Suppressor macrophage (primary cell): ENCODE measurements at places on chromosomes 2 and 18.
A peak's percentile ranks its signal among the peaks of the same experiment; 100 is the strongest.

- DNase-seq: no peak
These were observed 108.9 kb upstream of the MAP4K3 start for GRCh38 chr2:39545957-39546356.

DNA sequence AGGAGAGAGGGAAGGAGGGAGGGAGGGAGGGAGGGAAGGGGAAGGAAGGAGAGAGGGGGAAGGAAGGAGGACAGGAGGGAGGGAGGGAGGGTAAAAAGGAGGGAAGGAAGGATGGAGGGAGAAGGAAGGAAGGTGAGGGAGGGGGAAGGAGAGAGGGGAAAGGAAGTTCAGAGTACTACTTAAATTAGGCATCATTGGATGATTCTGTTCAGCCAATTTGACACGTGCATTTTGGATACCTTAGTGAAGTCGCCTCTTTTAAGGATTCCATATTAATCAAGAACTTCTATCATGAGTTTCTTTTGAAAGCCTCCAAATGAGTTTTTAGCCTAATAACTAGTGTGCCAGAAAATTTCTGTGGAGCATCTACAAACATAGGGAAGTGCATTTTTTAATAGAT lies 62.9 kb downstream of the FEZ2 start:
- no peak for DNase-seq

- DNase-seq: peak; percentile 80
These were observed 157.6 kb downstream of the FAM210A start for GRCh38 chr18:13568443-13569392.

GRCh38 chr18:59249199-59249774 lies 24.0 kb downstream of the RAX start:
- peak; percentile 65 for DNase-seq

DNA sequence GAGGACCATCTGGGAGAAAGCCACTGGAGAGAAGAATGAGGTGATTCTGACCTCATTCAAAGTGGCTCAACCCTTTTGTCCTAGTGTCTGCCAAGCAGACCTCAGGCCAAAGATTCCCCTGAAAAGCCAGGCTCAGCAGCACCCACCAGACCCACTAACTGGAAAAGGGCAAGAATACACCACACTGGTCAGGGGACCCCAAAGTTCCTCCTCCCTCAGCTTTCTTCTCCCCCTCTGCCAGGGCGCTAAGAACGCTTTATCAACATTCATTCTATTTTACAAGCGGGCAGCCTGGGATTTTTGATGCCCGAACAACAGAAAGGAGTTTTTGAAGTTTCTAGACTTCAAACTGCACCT lies 7.3 kb downstream of the PAX3 start:
- no peak for DNase-seq

DNA sequence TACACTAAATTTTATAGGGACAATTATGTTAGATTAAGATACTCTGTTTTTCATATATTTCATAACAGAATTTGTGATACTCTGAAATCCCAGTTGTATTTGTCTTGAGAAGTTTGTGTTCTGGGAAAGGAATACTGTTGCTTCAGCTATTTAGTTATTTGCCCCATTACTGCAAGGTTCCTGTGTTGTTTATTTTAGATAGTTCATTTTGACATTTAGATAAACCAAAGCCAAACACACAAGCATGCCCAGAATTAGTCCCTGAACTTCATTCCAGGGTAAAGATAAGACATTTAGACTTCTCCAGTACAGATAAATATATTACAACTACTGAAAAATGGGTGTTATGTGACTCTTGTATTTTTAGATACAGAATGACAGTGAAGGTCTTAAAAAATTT lies 74.7 kb downstream of the BMPR2 start:
- DNase-seq: no peak

DNA sequence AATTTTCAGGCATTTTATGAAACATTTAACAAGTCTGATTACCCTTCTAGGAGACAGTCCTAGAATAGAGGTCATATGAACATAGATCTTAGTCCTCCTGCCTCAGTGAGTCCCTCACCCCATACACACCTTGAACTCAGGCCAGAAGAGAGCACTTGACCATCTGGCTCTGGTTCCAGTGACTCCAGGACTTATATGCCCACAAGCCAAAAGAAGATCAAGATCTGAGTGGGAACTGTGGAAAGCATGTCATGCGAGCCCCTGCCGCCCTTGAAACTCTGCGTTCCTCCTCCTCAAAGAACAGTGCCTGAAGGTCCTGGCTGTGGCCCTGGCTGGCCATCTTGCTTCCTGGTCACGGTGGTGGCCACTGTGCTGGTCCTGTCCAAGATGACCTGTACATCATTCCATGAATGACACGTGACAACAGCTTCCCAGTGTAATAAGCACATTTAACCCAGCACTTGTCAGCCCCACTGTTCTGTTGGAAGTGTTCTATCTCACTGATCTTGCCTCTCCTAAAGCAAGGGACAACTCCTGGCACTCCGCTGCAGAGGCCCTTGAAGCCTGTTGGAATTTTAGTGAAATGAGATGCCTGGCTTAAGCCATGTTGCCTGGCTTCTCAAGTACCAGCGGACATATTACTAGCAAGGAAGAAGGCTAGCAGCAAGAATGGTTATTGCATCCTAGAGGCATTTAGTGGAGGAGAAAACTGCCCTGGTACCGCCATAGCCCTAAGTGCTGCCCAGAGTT lies 17.6 kb downstream of the TTC32 start:
- DNase-seq: no peak

- DNase-seq: no peak
These were observed 176.0 kb upstream of the NDUFV2 start for GRCh38 chr18:8926464-8926863.

GRCh38 chr2:134707330-134707676 lies 11.5 kb downstream of the TMEM163 start:
- DNase-seq: no peak

DNA sequence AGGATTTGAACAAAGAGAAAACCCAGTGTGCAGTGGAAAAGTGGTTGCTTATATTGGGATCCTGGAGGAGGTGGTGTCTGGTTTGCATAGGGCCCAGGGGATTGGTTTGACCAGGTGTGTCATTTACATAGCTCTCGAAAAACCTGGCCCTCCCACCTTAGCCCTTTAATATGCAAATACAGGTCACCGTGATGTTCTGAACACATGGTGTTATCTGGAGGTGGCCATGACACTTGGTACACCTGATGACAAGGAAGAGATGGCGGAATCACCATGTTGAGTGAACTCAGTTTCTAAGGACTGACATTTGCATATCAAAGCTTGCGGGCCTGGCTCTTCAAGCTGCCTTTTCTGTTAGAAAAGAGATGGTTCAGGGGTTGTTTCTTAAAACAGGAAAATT lies 2.3 kb upstream of the NAPG start:
- no peak for DNase-seq

DNA sequence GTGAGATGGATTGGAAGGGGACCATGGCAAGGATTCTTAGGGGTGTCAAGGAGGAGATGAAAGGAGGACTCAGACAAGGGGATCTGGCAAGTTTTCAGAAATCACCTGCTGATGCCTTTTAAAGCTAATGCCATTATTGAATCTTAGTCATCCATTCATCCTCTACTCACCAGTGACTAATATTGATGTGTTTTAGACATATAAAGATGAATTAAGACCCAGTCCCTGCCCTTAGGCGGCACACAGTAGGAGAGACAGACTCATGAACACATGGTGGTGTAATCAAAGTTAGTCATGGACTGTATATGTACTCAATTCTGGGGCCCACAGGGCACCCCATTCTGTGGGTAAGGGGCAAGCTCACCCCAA lies 56.5 kb upstream of the ATL2 start:
- no peak for DNase-seq

- DNase-seq: no peak
These were observed 6.6 kb downstream of the NTSR2 start for GRCh38 chr2:11663427-11663826.

GRCh38 chr2:29921560-29921915 lies at the start of gene ALK:
Gene ALK, minus strand, starts transcription at chr2:29921586. Its CDS starts 927 bp downstream, at chr2:29920659.
- peak; percentile 80 for DNase-seq

DNA sequence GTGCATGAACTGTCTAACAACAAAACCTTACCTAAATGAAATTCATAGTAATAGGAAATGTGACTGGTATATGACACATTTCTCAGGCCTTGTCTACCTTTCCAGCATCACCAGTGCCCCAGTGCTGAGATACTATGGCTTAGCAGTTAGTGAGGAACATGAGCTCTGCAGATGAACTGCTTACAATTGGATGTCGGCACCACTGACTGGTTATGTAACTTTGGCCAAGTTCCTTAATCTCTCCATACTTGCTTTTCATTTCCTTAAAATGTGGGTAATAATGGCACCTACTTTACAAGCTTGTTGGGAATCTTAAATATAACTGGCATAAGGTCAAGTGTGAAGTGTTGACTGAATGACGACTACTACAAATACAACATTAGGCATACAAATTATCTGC lies 136.3 kb downstream of the OLA1 start:
- peak; percentile 83 for DNase-seq

DNA sequence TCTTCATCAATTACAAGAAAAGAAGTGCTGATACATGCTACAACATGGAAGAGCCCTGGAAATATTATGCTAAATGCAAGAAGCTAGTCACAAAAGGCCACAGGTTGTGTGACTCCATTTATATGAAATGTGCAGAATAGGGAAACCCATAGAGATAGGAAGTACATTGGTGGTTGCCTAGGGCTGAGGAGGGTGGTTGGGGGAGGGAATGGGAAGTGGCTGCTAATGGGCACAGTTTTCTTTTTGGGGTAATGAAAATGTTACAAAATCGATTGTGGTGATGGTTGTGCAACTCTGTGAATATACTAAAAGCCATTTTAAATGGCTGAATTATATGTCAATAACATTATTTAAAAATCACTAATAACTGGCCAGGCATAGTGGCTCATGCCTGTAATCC lies 24.3 kb upstream of the RESP18 start:
- DNase-seq: peak; percentile 83

DNA sequence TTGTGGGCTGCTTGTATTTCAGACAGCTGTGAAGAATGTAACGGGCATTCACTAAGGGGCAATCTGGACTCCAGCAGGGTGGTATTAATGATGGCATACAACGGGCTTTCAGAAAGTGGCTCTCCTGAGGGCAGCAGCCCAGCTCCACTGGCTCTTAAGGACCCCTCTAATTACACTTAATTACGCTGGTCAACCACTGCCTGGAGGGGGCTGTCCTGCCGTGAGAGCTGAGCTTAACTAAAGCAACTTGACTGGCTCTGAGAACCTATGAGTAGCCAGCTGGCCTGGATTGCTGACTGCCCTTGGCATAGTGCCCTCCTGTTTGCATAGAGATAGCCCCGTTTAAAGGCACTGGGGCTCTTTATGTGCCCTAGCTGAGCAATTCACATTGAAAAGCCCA lies 3.8 kb downstream of the LIPG start:
- no peak for DNase-seq

- DNase-seq: no peak
These were observed 1.3 kb downstream of the CDCA7 start for GRCh38 chr2:173355866-173356508.

DNA sequence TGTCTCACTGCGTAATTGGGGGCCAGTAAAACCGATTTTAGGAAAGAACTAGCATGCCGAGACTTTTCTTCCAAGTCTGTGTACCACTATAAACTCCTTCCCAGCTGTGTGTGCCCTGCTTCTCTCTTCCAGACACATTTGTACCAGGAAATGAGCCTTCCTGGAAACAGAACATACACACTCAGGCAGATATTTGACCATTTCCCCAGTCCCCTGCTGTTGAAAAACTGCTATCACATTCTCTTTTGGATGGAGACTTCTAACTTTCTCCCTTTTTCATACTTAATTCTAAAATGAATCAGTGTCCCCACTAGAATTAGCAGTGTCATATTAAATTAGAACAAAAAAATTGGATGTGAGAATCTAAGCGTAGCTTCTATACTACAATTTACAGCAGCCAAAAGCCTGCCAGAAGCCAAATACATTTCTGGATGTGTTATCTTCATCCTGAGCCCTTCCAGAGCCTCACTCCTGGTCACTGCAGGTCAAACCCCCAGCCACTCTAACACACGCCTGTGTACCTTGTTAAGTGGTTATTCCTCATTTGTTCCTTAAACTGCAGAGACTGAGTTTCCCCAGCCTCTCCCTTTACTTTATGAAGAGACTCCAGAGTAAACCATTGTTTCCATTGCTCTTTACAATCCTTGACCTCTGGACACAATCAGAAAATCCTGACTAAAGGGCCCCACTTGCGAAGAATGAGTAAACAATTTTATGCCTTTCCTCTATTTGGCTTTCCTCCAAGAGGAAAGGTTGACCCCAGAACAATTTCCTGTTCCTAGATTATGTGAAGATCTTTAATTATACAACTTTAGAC lies 20.4 kb downstream of the DSG4 start:
- DNase-seq: no peak

DNA sequence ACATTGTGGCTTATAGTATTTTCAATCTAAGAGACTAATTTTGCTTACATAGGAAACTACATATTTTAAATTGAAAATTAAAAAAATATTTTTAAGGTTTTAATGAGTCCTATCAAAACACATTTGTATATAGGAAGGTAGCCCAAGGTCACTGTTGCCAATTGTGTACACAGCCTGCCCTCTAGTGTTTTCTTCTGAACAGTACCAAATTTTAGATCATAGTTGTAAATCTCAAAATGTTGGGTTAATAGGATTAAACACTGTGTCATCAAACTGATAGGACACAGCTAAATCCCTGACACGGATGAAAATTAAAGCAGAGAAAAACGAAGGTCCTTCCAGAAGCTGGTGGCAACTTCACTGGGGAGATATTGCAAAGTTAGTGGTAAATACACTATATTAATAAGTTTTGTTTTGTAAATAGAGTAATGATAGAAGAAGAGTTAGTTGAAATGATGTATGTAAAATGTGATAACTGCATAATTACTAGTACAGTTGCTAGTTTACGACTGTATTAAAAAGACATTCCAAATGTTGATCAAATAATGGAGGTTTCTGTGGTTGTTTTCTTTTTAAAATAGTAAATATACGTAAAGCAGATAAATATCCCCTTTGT lies 19.7 kb downstream of the CLUL1 start:
- DNase-seq: peak; percentile 48

DNA sequence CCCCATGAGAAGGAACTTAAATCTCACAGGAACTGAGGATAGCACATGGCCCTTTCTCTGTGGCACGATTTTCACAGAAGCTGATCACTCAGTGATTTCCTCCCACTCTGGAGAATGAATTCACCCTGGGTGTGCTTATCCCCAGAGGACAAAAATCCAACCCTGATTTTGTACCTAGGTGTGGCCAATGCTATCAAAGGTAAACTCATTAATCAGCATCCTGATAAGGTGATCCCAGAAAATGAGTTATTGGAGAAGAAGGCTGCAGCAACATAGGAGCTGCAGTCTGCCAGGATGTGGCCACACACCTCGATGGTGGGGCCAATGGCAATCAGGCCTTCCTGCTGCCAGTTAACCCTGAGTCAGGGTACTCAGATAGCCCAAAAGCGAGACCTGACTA lies 8.2 kb upstream of the SULT1C2 start:
- DNase-seq: no peak

GRCh38 chr2:218655751-218656150 lies 3.7 kb downstream of the ZNF142 start:
- no peak for DNase-seq

DNA sequence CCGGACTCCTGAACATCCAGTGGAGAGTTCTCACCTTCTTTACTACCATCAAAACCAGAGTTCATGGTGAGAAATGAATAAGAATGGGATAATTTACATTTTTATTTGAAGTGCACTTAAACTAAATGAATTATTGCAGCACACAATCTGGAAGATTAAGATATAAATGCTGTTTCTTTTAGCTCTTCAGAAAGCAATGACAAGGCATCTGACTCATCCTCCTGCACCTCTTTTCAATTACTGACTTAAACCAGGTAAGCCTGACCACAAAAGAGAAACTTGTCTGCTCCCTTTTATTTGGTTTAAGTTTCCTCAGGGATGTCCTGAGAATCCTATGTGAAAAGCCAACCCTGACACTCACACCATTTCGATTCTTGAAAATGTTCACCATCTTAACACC lies 720 bp upstream of the DSC2 start:
- no peak for DNase-seq

- DNase-seq: no peak
These were observed 12.7 kb downstream of the KDM3A start for GRCh38 chr2:86453836-86454235.
